ENCODE measurements at places on chromosomes 3 and 15. TPM values are rescaled to one million over a fixed set of nuclear protein-coding genes. Genes with fewer than 3 reads are reported as not detected.

Gene CEMIP
- 1.6 TPM for total RNA-seq

Gene SERPINI2
- total RNA-seq: 1.1 TPM

Gene EFCAB12
- total RNA-seq: 0.32 TPM

Gene FETUB
- total RNA-seq: not detected

Gene SAMMSON
- total RNA-seq: not detected

Gene POPDC2
- total RNA-seq: 383 TPM

Gene ECE2
- total RNA-seq: not detected

Gene COL8A1
- 19.4 TPM for total RNA-seq

Gene CCDC33
- total RNA-seq: not detected

Gene WDR48
- total RNA-seq: 26.7 TPM

Gene AHSG
- 0.15 TPM for total RNA-seq

Gene PLSCR4
- total RNA-seq: 27.9 TPM

Gene ITGA11
- 22.4 TPM for total RNA-seq

Gene PTPRG
- total RNA-seq: 46.9 TPM

Gene MSL2
- total RNA-seq: 19.0 TPM

Gene ALCAM
- total RNA-seq: 5.8 TPM

- DNase-seq: no peak
Measured at GRCh38 chr3:83218383-83219200, 1457.1 kb upstream of the GBE1 start.

DNA sequence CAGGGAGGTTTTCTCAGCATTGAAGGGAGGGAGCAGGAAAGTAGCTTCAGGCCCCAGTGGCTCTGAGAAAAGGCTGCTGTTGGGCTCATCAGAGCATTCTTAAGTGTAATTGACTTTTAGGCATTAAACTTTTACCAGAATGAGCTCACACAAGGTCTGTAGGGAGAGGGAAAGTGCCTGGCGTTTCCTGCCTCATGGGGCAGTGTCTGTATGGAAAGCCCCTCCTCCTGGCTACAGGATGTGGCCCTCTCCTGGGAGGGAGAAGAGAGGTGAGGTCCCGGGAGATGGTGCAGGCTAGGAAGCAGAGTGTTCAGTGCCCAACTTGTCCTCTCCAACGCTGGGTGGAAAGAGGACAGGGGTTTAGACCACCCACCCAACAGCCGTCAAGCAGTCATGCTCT lies 21.3 kb upstream of the SCN10A start:
- no peak for DNase-seq

- no peak for DNase-seq
Measured at GRCh38 chr3:18086078-18086477, 339.1 kb downstream of the SATB1 start.

- DNase-seq: no peak
Measured at GRCh38 chr3:148367756-148368155, 329.9 kb upstream of the AGTR1 start.

DNA sequence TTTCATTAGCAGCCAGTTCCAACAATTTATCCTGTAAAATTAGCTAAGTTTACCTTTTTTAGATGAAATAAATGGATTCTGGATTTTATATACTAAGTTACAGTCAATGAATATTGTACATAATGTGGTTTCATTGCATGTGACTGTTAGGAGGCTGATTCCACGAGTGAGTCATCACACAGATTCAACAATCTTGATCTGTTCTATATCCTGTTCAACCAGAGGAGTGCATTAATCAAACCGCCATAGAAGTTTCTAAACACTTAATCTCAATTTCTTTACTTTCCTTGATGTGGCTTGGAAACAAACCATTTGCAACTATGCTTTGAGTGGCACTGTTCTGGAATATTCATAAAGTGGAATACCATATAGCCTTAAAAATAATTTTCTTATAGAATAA lies 15.3 kb downstream of the DNAJC13 start:
- DNase-seq: no peak

DNA sequence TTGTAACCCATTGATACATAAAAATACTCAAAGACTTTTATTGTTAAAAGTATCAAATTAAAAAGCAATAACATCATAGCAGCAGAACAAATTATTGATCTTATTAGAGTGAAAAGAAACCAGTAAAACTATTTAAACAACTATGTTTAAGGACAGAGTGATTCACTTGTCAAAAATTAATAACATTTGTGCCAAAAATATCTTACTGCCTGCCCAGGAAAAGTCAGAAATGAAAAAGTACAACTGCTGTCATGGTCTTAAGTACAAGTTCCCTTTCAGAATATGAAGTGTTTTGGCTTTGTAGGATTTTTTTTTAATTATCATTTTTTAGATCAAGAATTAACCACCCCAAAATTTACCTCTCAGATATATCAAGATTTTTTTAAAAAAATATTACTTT lies 3.4 kb downstream of the IFT57 start:
- no peak for DNase-seq

GRCh38 chr3:68485051-68485450 lies 447.3 kb downstream of the TAFA4 start:
- no peak for DNase-seq

DNA sequence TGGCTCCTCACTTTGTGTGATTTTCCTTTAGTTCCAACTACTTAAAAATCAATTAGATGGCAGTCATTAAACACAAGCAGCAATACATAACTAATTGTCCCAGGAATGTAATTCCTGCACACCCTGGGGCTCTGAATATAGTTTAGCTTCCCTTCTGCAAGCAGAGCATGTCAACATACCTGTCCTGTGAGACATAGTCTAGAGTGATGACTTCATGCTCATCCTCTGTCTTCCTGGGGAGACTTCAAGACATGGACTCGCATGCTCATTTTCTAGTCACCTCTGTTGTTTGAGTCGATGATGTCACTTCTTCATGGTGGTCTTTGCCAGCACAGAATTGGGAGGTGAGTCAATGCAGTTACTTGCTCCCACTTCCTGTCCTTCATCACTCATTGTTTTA lies 15.7 kb downstream of the C3orf52 start:
- DNase-seq: no peak

GRCh38 chr3:101725194-101725889 lies 928 bp downstream of the CEP97 start:
- DNase-seq: peak; percentile 35

DNA sequence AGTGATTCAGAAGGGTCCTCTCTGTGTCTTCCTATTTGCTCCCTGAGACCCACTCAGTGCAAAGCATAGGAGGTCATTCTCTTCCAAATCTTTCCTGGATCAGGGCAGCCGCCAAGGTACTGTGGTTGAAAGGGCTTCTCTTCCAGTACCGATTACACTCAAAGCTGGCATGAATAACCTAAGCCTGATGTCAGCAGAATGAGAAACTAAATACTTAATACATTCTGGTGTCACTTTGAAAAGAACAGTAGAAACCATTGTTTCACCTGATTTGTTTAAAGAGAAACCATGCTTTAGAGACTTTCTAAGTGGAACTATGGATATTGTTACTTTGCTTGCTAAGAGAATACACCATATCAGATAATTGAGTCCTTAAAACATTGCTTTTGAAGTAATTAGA lies 50.2 kb downstream of the PDHB start:
- DNase-seq: no peak

GRCh38 chr3:16309558-16309957 lies 44.5 kb downstream of the OXNAD1 start:
- DNase-seq: no peak

DNA sequence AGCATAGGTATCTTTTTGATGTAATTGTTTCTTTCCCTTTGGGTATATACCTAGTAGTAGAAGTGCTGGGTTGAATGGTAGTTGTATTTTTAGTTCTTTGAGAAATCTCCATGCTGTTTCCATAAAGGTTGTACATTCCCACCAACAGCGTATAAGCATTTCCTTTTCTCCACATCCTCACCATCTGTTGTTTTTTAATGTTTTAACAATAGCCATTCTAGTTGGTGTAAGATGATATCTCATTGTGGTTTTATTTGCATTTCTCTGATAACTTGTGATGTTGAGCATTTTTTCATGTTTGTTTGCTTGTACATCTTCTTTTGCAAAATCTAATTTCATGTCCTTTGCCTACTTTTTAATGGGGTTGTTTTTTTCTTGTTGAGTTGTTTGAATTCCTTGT lies 80.0 kb upstream of the TMC3 start:
- no peak for DNase-seq

GRCh38 chr3:18424729-18425640 lies at the start of gene SATB1:
Gene SATB1 (minus strand): TSS chr3:18425339. CDS start chr3:18420967, 4,372 bp downstream.
- DNase-seq: peak; percentile 84

DNA sequence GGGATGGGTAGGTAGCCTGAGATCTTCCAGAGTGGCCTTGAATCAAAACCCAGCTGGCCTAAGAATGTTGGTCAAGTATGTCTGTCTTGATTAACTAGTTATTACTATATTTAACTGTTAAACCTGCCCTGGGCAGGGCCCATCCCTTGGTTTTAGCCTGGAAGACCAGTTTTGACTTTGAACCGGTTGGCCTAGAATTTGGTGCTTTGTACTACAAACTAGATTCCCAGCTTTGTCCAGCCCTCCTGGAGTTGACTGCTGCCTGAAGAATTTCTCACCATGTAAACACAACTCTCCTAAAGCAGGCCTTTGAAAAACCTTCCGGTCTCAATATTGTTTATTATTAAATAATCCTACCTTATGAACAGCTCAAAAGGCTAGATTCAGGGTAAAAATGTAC lies 16.0 kb downstream of the C15orf62 start:
- DNase-seq: no peak

- no peak for DNase-seq
Measured at GRCh38 chr15:67783303-67783702, 42.0 kb upstream of the SKOR1 start.

GRCh38 chr15:75640483-75641178 lies 607 bp upstream of the IMP3 start:
- no peak for DNase-seq

DNA sequence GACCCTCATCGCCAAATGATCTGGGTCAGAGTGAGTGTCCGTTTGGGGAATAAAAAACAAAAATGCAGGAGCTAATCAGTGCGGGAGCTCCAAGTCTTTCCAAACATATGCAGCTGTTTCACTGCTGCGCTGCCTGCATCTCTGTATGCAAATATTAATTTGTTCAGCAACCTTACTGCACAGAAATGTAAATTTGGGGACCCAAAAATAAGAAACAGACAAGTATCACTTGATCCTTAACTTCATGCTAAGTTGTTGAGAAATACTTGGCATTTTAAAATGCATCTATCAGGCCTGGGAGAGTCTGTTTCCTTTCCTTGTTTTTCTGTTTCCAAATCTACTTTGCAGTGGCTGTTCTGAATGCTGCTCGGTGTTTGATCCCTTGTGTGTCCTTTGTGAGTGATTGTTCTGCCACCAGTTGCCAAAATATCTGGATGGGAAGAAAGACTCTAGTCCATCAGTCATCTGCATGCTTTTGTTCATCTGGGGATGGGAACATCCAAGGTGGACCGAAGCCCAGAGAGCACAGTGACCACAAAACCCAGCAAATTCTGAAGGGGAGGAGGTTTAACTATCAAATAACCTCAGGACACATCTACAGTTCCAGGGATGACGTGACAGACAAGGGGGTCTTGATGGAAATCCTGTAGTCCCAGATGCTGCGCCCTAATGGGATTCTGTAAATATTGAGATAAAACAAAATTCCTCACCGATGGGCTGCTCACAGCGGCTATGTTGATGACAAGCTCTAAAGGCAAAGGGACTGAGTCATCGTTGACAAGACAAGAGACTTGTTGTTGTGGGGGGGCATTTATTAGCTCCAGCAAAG lies 199.5 kb upstream of the WNT5A start:
- no peak for DNase-seq

DNA sequence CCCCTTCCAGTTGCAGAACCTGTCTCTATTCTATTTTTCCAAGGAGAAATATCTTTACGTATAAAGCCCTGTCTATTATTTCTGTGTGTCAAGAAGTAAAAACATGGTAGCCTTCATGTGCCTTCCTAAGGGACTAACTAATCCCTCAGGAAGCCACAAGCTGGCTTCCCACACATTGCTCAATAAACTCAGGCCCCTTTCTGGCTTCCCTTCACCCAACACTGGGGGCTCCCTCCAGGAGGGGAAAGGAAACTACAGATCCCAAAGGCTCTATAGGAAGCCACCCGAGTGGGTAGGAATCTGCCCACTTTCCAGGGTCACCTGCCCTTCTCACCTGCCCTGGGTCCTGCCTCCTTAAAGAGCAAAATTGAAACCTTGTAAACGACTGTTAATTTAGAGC lies 4.6 kb downstream of the TLE3 start:
- no peak for DNase-seq

- no peak for DNase-seq
Measured at GRCh38 chr3:67894510-67894909, 240.1 kb upstream of the SUCLG2 start.

- no peak for DNase-seq
Measured at GRCh38 chr15:60172143-60172542, 168.0 kb downstream of the FOXB1 start.

GRCh38 chr15:81222007-81222406 lies 25.3 kb downstream of the IL16 start:
- DNase-seq: no peak

- DNase-seq: no peak
Measured at GRCh38 chr15:70541511-70541910, 221.8 kb downstream of the UACA start.

- no peak for DNase-seq
Measured at GRCh38 chr15:81485806-81486205, 111.8 kb upstream of the TMC3 start.

GRCh38 chr3:20405744-20406143 lies 219.7 kb upstream of the SGO1 start:
- no peak for DNase-seq

DNA sequence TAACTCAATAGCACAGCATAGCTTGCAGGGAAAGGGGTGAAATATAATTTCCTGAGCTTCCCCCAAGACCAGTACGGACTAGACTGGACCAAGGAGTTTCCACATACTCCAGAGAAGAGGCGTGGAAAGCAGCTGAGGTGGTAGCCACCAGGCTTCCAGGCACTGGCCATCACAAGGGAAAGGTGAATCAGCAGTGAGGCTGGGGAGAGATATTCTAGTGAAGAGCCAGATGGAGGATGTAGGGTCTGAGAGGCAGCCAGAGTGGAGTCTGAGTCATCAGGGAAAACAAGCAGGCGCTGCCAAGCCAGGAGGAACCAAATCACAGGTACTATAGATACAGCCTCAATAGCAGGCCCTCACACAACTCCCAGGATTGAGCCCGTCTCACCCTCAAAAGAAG lies 9.6 kb upstream of the RASA2 start:
- DNase-seq: no peak

DNA sequence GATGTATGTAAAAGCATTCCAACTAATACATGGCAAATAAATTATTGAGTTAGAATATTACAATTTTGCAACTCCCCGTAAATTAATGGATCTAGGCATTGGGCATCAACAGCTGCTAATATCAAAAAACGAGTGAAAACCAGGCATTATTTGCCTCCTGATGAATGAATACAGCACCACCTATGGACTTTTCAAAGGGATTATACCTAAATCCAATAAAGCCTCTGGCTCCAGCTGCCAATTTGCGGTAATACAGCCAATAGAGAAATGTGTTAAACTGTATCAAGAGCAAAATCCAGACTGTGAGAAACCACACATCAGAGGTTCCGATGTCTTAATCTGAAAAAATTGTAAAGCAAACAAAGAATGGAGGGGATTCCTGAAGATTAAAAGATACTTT lies 16.3 kb upstream of the A4GNT start:
- DNase-seq: no peak

DNA sequence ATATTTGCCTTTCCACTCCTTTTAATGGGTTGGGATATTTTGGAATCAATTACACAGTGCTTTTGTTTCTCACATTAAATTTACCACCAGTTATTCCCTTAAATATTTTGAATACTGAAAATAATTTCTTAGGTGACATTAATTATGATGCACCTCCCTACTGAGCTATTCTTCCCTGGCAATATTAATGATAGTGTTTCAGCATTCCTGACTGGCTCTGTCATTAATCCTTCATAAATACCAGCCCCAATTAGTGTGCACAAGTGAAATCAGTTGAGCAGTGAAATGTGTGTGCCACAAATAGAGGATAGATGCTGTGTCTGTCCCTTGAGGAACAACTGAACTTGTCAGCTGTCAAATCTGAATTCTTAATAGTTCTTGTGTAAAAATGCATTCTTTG lies 304.0 kb downstream of the CACNA2D3 start:
- DNase-seq: no peak

All from left cardiac atrium (tissue), 4 donors.